ENCODE measurements at places on chromosomes 3 and 15.

DNA sequence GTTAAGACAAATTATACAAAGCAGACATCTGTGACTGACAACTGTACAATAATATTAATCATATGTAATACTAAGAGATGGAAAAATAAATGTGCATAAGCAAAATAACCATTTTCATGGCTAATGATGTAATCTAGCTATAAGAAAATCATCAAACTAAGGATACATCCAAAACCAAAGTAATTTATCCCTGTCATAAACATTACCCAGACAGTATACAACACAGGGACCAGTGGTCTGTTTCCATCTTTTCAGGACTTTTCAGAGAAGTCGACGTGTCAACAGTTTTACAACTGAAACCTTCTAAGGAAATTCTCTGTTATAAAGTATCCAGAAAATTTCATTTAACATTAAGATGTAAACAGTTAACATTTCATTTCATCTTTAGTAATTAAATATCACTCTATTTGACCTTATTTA, 11.0 kb downstream of the THBS1 start:
- DNase-seq = peak; percentile 24

GRCh38 chr15:55318588-55319494, at the start of the genes PIGB and PIGBOS1:
PIGB (plus strand) TSS chr15:55319222; CDS start chr15:55319251, 29 bp downstream.
PIGBOS1 (minus strand) TSS chr15:55319123; CDS start chr15:55317792, 1,331 bp downstream.
- DNase-seq = peak; percentile 72

- no peak for DNase-seq
Observed at GRCh38 chr3:33256249-33256648, 21.0 kb upstream of the FBXL2 start.

GRCh38 chr3:71062952-71063772, 520.4 kb downstream of the FOXP1 start:
- no peak for DNase-seq

DNA sequence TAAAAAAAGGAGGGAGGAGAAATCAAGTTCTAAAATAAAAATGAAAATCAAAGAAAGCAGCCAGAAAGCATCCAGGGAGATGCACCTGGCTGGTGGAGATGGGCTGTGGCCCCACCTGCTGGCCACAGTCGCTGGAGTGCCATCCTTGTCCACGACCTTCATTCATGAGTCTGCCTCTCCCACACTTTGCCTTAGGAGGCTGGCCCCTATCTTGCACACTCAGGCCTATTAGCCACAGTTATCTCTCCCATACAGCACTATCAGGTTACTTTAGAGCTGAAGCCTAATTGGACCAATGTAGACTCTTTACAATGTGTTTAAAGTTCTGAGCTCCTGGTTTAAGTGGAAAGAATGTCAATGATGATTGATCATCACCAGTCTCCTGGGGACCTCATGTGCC, 392.0 kb upstream of the RORA start:
- no peak for DNase-seq

GRCh38 chr3:49006408-49007067, 653 bp upstream of the WDR6 start:
- DNase-seq = no peak

- no peak for DNase-seq
Observed at GRCh38 chr3:78349571-78349970, 1309.7 kb downstream of the ROBO2 start.
